Activated CD4-positive, alpha-beta T cell treated with anti-CD3 and anti-CD28 coated beads, Interleukin-2, amount 10 ng/mL, durations not matched to agents 7 days and 5 days (primary cell): ENCODE measurements at places on chromosomes 1 and 21.

DNA sequence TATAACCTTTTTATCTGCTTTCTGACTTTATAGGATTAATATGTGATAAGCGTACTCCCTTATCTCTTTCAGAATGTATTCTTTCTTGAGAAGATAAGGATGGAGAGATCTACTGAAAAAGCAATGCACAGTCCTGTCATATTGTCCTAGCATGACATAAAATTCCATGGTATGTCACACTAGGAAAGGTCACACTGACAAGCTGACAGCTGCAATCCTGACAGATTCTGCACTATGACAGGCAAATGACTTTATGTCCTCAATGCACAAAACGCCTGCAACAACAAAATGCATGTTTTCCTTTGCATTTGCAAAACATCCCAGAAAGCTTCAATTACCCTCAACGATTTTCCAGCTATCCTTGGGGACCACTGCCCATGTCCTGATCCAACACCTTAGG, 393.8 kb downstream of the DSCAM start:
- H3K4me3 ChIP-seq: no peak overlapping the region
- no peak overlapping the region for H3K27ac ChIP-seq
- DNase-seq: no peak
- no peaks in the 10 kb centered on the region for H3K4me1 ChIP-seq
- H3K36me3 ChIP-seq: no peaks in the 10 kb centered on the region
- no peaks in the 10 kb centered on the region for H3K27me3 ChIP-seq

DNA sequence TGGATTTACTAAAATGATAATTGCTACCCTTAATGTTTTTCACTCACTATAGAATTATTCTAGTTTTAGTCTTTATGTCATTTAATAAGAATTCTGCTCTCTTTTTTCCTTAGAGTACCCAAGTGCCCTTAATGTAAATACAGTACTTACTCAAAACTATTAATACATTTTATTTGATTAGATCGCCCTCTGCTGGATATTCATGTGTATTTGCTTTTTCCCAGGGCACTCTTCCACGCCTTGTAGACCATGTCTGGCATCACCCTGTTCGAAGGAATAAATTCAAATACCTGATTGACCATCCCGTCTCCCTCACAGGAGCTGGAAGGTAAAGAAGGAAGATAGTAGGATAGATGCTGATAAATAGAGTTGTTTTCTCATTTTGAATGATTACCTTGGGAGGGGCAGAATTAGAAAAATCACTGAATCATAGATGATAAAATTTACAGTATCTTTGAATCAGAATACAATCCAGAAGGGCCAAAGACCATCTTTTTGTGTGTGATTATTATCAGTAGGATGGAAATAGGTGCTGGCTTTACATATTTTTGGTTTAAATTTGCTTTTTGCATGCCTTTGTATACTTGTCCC, 4.1 kb downstream of the AXDND1 start:
- peaks cover 20% of the 10 kb centered on the region for H3K4me1 ChIP-seq
- H3K36me3 ChIP-seq: no peaks in the 10 kb centered on the region
- no peak overlapping the region for H3K4me3 ChIP-seq
- H3K27ac ChIP-seq: no peak overlapping the region

DNA sequence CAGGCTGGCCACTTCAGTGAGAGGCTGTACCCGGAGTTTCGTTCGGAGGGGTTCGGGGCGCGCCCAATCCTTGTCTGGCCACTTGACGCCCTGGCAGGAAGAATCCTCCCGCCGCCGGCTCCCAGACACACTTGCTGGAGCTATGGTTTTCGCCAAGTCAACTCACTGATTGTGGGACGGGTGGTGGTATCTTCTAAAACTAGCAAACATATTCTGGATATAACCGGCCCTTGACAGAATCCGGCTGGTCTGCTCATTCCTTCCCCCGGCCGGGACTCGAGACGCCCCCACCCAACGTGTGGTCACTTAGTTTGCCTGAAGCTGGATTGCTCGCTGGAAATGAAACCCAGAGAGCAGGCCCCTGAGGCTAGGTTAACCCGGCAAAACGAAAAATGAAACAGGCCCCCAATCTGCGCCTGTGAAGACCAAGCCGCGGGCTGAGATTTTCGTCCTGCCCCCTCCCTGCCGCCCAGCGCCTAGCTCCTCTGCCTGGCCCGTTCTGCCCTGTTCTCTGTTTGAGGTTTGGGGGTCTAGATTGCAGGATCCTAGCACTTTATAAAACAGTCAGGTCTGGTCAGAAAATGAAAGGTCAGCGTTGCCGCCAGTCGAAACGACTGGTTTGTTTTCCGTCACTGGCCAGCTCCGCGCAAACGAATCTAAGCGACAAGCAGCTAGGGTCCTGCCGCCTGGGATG, 4.6 kb downstream of the GFI1 start:
- no peak for DNase-seq
- peak overlapping the region; percentile 82 for H3K4me3 ChIP-seq
- H3K36me3 ChIP-seq: peaks cover 53% of the 10 kb centered on the region
- H3K27ac ChIP-seq: peak overlapping the region; percentile 90
- peaks cover 53% of the 10 kb centered on the region for H3K4me1 ChIP-seq

DNA sequence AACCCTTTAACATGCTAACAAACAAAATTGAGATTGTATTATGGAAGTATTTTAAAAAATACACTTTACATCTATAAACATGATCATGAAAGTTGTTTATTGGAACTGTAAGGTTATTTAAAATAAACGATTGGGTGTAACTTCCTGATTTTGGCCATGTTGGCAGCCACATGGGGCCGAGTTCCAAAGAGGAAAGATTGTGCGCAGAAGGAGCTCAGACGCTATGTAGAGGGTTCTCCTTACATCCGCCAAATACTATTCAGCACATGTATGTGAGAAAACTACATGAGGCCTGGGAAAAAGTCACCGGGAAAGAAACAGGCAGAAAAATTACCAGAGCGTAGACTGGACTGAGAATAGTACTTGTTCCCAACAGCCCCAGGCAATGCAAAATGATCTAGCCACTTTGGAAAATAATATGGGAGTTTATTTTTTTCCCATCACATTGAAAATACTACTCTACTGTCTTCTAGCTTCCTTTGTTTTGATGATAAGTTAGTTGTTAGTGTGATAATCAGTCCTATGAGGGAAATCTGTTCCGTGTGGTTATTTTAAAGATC, 35.7 kb upstream of the B3GALT2 start:
- H3K36me3 ChIP-seq: peaks cover 53% of the 10 kb centered on the region
- no peak overlapping the region for H3K27ac ChIP-seq
- peaks cover 3% of the 10 kb centered on the region for H3K4me1 ChIP-seq
- no peak overlapping the region for H3K4me3 ChIP-seq
- no peaks in the 10 kb centered on the region for H3K27me3 ChIP-seq
- no peak for DNase-seq

- H3K4me1 ChIP-seq: peaks cover 23% of the 10 kb centered on the region
- DNase-seq: peak; percentile 79
- no peaks in the 10 kb centered on the region for H3K36me3 ChIP-seq
- H3K27ac ChIP-seq: no peak overlapping the region
Measured at GRCh38 chr1:26408604-26409003, 2.0 kb upstream of the LIN28A start.

- H3K36me3 ChIP-seq: no peaks in the 10 kb centered on the region
- no peak overlapping the region for H3K27ac ChIP-seq
- H3K4me1 ChIP-seq: no peaks in the 10 kb centered on the region
- DNase-seq: no peak
- no peak overlapping the region for H3K4me3 ChIP-seq
- H3K27me3 ChIP-seq: no peaks in the 10 kb centered on the region
Measured at GRCh38 chr1:152906023-152906565, 2.3 kb upstream of the IVL start.

GRCh38 chr1:172054172-172054571, 212.9 kb downstream of the DNM3 start:
- H3K27me3 ChIP-seq: no peaks in the 10 kb centered on the region
- peaks cover 3% of the 10 kb centered on the region for H3K4me1 ChIP-seq
- no peak overlapping the region for H3K27ac ChIP-seq
- no peak overlapping the region for H3K4me3 ChIP-seq
- H3K36me3 ChIP-seq: no peaks in the 10 kb centered on the region

GRCh38 chr1:107831921-107832320, 133.1 kb downstream of the VAV3 start:
- DNase-seq: no peak
- H3K4me1 ChIP-seq: peaks cover 38% of the 10 kb centered on the region
- H3K27me3 ChIP-seq: no peaks in the 10 kb centered on the region
- H3K36me3 ChIP-seq: peaks cover 6% of the 10 kb centered on the region
- no peak overlapping the region for H3K4me3 ChIP-seq

DNA sequence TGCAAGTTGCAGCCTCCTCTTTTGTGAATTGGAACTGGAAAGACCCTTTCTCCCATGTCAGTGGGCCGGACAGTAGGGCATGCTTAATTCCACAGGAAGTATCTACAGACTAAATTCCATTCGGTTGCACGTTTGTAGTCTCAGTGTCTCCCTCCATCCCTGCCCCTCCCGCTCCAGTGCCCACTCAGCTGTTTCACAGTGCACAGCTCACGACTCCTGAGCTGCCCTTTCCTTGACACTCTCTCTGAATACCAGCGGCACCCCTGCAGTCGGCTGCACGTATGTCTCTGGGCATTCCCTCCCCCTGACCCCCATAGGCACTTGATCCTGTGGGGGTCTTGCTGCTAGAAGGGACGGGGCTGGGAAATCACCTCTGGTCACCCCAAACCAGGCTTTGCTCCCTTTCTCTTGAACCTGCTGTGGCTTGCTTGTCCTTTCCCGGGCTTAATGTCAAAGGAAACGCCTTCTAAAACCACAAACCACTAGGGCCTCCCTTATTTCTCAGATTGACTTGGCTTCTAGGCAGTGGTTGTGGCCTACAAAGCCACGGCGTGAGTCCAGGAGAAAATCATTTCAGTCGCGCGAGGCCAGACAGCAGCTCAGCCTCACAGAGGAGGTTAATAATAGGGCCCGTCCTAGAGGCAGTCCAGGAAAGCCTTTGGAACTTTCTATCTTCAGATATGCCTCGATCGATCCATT, 365.3 kb upstream of the PROX1 start:
- peaks cover 26% of the 10 kb centered on the region for H3K27me3 ChIP-seq
- H3K4me3 ChIP-seq: no peak overlapping the region
- no peak overlapping the region for H3K27ac ChIP-seq
- H3K4me1 ChIP-seq: peaks cover 10% of the 10 kb centered on the region
- DNase-seq: peak; percentile 20
- no peaks in the 10 kb centered on the region for H3K36me3 ChIP-seq

GRCh38 chr1:153881751-153882150, 41.0 kb downstream of the GATAD2B start:
- DNase-seq: no peak
- H3K27me3 ChIP-seq: no peaks in the 10 kb centered on the region
- no peak overlapping the region for H3K4me3 ChIP-seq
- no peak overlapping the region for H3K27ac ChIP-seq
- peaks cover 11% of the 10 kb centered on the region for H3K4me1 ChIP-seq

DNA sequence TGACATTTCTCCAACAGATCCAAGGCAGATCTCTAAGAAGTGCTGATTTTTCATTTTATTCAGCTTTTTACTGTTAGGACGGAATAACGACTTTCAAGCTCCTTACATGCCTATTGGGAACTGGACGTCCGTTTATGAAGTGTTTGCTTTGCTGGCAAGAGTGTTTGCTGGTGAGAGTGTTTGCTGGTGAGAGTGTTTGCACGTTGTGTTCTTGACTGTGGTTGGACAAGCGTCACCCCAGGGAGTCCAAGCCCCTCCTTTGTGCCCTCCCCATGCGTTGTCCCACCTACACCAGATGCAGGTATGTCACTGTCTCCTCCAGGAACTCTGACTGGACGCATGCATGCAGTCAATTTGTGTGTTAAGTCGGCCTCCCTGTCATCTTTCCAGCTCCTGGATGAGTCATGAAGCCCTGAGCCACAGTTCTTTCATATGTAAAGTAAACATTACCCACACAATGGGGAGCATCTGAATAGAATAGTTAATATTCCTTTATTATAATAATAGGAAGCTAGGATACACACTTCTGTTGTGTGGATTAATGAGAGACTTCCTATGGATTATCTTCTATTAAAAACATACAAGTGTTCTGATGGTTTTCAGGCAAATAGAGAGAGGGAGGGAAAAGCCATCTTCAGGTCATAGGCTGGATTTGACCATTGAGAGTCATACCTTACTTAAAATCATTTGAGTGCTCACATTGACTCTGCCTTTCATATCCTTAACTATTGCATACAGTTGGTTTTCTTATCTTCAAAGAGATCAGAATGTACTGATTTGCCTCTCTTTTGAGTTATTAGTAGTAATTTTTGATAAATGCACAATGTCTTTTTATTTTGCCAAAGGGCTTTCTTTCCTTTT, 119.2 kb downstream of the GALNT2 start:
- no peak overlapping the region for H3K4me3 ChIP-seq
- H3K27me3 ChIP-seq: no peaks in the 10 kb centered on the region
- peaks cover 60% of the 10 kb centered on the region for H3K4me1 ChIP-seq
- peaks cover 23% of the 10 kb centered on the region for H3K36me3 ChIP-seq
- no peak for DNase-seq
